ENCODE measurements at places on chromosomes 3 and 15.

DNA sequence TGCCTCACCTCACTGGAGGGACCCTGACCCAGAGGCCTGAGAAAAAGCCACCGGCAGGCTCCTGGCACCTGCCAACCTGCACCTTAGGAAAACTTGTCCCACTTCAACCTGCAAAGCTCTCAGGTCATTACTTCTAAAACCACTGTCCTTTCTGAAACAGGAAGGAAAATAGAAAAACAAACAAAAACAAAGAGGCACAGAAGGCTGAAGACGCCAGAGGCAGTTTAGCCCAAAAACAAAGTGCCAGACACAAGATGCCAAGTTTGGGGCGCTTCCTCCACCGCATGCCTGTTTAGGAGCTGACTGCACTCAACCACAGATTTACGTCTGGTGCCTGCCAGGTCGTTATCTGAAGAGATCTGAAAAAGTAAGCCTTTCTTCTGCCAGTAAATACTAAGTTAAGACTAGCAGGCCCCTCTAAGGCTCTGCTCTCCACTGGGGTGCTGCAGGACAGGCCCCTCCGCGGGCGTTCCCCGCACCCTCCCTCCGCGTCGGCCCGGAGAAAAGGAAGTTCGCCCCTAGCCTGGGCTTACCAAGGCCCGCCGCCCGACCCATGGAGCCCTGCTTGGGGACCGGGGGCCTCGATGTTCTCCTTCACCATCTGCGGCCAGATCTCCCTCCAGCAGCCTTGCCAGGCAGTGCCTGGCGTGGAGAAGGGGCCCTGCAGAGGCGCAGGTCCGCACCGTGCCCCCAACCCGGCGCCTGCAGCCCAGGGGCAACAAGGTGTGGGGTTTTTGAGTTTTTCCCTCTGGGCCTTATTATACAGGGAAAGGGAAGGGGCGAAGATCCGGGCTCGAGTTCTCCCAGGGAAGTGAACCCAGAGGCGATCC, 1.3 kb downstream of the GOLGA8A start:
- no peak for DNase-seq

DNA sequence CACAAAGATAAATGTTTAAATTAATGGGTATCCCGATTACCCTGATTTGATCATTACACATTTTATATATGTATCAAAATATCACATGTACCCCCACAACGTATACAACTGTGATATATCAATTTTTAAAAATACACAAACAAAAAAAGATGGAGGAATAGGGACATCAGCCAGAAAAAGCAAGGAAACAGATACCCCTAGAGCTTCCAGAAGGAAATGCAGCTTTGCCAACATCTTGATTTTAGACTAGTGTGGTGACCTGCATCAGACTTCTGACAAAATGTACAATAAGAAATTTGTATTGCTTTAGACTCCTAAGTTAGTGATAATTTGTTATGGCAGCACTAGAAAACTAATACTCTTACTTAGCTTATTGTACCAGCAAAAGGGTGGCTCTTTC, 483.8 kb downstream of the TUSC7 start:
- no peak for DNase-seq

DNA sequence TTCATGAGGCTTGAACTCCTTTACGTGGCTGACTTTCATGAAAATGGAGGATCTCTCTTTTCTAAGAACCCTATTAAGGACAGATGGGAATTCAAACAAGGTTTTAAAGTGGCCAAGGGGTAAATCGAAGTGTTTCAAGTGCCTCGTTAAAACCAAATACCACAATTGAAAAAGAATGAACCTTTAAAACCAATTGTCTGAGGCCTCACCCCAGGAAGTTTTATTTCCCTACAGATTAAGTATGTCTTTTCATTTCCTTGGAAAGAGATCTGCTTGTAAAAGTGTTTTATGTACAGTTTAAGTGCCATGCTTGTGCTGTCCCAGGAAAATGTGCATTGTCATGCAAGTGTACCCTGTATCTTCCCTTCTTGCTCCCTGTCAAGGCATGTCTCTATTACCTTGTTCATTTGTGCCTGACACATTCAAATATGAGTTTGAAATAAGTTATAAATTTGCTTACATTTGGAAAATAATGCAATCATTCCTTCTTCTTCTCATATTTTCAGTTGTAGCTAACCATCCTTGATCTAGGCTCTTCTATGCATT, 138.7 kb downstream of the ZPLD1 start:
- no peak for DNase-seq

GRCh38 chr3:71063773-71064290, 519.7 kb downstream of the FOXP1 start:
- DNase-seq = no peak

DNA sequence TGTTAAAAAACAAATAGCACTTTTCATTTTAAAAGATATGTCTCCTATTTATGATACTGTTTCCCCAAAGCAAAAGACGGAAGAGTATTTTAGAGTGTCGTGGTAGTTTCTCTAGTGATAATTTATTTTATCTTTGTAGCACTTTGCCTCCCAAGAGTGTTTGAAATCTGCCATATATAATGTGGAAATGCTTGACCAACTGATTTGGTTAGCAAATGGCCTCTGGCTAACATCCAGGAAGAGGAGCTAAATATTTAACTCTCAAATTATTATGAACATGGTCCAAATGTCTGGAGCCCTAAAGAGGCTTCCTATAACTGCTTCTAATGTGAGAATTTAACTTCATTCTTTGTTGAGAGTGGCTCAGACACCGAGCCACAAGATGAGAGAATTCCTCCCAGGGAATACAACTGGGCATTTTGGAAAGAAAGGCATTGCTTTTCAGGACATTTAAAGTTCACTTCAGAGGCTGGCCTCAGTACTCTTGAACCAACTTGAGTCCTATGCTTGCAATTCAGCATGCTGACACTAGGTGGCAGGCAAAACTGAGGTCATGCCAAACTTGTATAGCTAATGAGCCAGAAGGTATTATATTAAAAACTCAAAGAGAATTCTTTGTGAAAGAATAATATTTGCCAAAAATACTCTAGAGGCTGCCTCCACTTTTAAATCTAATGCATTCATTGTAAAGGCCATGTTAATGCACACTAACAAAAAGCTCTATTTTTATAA, 104.5 kb downstream of the RARB start:
- no peak for DNase-seq

DNA sequence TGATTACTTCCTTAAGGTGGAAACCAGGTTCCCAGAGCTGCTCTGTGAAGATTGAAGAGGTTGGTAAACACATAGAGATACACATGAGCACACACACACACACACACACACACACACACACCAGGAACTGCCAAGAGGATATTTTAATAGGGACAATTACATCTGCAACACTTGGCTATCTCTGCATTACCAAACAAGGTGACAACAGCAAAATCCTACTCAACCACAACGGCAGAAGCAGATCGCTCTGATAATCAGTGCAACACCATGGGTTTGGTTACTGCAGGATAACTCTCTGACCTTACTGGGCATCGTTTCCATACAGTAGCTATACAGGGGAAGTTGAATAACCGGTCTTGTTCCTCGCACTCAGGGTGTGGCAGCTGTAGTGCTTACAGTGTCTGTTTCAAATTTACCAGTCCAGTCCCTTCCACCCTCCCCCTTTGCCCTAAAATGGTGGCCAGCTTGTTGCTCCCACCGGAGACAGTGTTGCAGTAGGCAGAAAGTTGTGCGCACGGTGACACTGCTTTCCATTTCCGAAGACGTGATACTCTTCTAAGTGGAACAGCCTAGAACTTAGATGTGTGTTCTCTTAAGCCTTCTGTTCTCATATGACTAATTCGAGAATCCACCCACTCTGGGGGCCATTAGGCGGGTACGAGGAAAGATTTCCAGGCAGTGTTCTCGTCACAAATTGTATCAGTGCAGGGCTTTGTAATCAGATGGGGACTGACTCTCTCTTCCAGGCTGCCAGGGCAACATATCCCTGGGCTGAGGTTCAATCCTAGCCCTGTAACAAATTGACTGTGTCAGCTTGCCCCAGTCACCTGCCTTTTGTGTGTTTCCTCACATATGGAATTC, 176.2 kb downstream of the P3H2 start:
- DNase-seq = no peak

DNA sequence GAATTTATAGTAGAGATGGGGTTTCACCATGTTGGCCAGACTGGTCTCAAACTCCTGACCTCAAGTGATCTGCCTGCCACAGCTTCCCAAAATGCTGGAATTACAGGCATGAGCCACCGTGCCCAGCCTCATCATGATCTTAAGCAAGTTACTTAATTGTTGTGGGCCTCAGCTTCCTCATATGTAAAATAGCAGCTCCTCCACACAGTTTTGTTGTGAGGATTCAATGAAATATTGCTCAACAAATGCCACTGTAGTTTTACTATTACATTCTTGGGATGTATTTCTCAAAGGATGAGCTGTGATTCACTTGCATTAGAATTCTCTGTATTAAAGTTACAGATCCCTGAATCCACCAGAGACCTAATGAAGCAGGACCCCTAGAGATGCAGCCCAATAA, 168.8 kb downstream of the ADAMTS9 start:
- DNase-seq = peak; percentile 60

DNA sequence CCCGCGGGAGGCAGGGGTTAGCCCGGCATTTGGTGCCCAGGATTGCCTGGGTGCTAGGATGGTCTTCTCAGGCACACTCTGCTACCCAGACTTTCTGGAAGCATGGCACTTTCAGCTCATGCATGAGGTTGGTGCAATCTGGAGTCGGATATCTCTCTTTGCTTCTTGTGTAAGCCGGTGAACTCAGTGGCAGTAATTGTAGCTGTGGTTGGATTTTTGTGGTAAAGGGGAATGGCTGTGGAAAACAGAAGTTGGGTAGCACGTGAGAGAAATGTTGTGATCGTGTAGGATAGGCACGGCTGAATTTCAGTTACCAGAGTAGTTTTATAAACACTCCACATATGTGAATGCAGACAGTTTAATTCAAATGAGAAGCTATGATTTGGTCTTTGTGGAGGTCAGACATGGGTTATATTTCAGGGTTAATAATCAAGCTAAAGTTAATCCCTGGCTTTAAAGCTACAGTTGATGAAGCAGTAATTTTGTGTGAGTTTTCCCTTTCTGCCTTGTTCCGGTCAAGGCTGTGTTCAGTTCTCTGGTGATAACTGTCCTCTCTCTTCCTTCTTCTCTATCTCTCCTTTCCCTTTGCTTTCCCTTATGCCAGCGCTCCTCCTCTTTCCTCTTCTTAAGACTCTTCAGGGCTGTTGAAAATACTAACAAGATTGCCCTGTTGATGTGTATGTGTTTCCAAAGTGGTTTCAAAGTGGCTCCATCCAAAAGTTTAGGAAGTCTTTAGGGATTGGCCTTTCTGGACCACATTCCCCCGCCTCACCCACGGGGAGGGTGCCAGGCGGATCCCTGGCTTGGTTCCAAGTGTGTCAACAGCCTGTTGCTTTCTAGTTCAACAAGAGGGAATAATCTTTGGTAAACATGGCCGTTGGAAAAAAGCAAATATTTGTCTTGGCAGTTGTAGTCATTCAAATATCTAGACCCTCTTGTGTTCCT, 404.6 kb upstream of the C2CD4B start:
- DNase-seq = peak; percentile 75

- DNase-seq = peak; percentile 51
These were observed 7.2 kb upstream of the MFGE8 start for GRCh38 chr15:88920186-88920891.

- DNase-seq = no peak
These were observed 256.0 kb downstream of the CNTN4 start for GRCh38 chr3:2354702-2355101.

DNA sequence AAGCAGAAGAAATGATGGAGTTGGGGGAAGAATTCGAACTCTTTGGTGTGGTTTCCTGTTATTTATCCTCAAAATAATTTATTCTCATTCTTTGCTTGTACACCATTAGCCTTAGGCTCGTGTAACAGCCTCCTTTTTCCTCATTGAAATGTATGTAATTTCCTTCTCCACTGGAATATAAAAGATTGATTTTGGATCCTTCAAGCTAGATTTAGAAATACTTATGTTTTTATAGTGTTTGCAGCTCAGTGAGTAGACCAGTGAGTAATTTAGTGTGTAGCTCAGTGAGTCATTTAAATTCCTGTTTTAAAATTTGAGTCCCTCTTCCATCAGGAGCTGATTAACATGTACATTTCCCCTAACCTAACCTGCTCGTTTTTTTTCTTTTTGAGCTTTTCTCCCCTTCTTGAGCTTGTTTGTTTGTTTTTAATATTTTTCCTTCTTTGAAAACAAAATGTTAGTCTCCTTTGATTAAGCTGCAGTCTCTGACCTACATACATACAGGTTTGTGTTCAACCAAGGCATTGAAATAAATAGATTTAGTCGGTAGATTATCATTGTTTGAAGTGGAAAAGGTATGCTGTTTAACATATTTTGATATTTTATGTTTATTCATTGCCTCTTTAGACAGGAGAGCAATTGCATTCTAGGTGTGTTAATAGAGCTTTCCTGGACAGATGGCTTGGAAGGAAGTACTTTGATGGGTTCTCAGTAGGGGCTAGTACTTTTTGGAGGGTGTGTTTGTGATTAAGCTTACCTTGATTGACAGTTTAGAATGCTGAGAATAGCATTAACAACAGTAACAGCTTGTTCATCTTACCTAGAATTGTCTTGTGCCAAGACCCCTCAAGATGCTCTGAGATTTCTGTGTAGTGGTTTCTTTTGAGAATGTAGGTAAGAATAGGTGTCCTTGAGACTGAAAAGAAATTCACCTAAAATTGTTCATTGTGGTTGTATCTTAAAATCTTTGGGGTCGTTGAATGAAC, 5.9 kb downstream of the USP3 start:
- no peak for DNase-seq

- no peak for DNase-seq
These were observed 868.6 kb downstream of the TBL1XR1 start for GRCh38 chr3:176328666-176329065.

- no peak for DNase-seq
These were observed 401.7 kb upstream of the CDIN1 start for GRCh38 chr15:36177590-36178302.

DNA sequence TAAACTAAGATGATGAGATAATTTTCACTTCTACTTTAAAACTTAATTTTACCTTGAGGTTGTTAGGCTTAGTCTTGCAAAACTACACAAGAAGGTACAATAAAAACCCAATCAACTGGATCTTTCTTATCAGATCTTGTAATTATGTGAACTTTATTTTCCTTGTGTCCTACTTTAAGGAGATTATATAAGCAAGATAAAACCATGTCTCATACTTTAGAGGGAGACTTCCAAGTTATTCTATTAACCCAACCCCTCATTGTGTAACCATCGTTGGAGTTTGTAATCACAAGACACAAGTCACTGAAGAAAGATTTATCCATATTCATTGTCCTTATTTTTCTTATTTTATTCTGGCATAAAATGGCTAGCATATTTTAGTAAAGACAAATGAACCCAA, 165.6 kb downstream of the SERPINI1 start:
- DNase-seq = no peak

- DNase-seq = no peak
These were observed 160.1 kb downstream of the PDE8A start for GRCh38 chr15:85141726-85142125.

DNA sequence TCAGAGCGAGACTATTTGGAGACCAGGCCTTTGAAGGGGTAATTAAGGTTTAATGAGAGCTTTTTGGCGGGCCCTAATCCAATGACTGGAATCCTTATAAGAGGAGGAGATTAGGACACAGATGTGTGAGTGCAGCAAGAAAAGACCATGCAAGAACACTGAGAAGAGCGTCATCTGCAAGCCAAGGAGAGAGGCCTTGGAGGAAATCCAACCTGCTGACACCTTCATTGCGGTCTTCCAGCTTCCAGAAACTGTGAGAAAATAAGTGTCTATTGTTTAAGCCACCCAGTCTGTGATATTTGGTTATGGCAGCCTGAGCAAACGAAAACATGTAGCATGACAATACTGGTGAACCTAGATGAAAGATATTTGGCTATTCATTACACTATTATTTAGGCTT, 23.0 kb upstream of the MUSTN1 start:
- no peak for DNase-seq

GRCh38 chr3:35262406-35262805, 376.9 kb upstream of the ARPP21 start:
- DNase-seq = no peak

- no peak for DNase-seq
These were observed 19.1 kb downstream of the FAM174B start for GRCh38 chr15:92636401-92636907.

All from AG09309 (cell line).